ENCODE measurements at places on chromosomes 12 and 14.

DNA sequence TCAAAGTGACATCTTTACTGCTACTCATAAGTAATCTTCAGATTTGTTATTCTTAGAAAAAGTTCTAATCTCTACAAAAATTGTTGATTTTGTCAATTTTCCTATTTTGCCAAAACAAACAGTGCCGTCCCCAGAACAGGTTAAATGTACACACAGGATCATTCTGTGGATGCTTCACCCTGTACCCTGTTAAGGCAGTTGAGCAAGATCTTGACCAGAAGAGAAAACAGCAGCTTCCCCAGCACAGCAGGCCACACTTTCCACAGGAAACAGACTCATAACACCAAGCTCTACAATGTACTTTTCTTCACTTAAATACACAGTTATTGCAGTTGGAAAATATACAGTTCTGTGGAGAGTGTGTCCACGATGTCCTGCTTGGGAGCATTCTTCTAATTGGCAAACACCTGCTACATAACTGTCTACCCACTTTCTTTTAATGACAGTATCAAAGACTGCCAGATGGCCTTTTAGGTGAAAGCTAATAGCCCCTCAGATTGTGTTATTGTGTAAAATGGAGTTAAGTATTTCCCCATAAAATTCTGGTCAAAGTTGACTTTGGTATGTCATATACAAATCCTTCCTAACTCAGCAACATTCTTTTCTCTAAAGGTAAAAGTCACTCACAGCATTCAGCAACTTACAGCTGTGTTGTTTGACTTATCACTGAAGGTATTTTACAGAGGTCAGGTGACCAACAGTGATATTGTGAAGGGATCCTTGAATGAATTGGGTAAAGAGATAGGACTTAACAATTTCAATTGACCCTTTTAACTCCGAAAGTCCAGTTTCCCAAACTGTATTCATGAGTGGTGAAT is 77.0 kb downstream of the SEC23A start:
- no peak for DNase-seq

DNA sequence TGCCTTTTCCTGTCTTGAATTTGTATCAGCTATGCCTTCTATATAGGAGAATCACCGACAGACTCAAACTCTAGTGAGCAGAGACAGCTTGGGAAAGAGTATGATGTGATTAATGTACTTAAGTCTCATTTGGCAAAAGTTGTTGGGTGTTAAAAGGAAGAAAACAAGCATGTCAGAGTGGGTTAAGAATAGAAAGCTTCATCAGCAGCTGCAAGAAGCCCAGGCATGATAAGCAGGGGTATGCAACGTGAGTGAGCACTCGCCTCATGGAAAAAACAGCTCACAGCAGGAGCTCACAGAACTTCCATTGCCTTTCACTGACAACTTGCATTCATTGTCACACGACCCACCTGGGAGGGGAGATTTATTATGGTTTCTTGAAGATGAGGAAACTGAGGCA is 35.9 kb upstream of the WNK1 start:
- DNase-seq: no peak

DNA sequence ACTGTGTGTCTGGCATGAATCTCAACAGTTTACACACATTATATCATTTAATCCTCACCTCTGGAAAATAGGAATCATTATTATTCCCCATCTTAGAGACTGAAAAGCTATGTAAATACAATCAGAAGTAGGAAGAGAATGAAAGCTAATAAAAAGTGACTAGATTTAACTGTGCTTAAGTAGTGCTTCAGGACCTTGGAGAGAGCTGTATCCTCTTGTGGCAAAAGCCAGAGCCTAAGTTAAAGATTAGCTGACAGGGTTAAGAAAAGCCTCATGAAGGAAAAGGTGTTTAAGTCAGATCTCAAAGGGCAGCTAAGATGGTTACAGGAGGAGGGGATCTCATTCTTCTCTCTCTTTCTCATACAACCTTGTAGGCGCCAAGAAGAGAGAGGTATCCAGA is 65.3 kb upstream of the TMEM233 start:
- no peak for DNase-seq

GRCh38 chr12:102043928-102044327 is 17.9 kb downstream of the WASHC3 start:
- DNase-seq: no peak

DNA sequence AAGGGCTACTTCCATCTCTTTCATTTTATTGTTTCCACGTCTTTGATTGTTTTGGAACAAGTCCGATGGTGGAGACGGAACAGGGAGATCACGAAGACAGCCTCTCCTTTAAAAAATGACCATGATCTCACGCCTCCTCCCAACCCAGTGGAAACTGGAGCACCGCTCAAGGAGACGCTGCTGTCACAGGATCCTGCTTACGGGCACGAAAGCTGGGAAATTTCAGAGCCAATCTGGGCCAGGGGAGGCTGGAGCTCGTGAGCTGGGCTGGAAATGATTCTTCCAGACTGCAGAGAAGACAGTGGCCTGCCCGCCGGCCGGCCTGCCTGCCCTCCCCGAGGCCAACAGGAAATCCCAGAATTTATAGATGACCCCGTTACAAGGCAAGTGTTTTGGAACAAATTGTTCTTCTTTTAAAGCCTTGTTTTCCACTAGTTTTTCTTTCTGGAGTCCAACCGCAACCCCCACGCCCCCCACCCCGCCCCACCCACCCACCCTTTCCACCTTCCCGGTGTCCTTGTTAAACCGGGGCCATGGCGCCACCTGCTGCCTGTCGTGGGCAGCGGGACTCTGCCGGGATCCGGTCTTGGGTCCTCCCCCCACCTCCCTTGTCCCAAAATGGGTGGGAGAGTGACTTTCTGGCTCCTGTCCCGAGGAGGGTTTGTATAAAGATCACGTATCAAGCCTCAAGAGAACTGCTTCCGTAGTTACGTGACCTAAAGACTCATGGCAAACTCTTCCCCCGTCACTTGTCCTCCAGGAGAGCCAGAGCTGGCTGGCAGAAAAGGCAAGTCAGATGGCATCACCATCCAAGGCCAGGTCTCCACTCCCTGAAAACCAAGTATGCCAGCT is 40.3 kb downstream of the MAP1LC3B2 start:
- no peak for DNase-seq

DNA sequence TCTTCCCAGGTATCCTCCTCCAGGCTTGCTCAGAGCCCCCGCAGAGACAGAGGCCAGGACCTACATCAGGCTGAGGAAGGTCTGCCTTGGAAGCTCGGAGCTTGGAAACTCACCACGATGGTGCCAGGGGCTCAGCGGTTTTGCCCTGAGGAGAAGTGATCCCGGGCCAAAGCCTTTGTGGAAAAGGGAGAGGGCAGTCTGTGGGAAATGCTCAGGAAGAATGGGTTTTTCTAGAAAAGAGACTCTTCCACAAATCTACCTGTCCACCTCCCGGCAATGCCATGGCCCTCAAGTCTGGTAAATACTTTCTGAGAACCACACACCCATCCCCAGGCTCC is 8.0 kb downstream of the KRT2 start:
- no peak for DNase-seq

DNA sequence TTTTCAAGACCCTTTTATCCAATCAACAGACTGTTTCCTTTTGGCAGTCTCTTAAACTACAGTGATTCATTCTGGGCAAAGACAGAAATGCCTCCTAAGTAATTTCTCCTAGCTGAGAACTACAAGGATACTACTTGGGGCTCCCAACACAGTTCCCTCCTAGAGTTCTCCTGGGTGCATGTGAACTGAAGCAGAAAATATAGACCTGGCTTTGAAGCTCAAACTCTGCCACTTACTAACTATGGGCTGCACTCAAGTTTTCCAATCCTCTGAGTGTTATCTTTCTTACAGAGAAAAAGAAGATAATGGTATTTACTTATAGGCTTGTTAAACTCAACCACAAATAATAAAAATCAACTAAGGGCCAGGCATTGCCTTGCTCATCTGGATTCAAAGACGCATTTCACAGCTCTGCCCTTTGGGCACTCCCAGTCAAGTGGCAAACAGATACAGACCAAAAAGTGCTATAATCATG is 97.6 kb downstream of the EFCAB11 start:
- no peak for DNase-seq

DNA sequence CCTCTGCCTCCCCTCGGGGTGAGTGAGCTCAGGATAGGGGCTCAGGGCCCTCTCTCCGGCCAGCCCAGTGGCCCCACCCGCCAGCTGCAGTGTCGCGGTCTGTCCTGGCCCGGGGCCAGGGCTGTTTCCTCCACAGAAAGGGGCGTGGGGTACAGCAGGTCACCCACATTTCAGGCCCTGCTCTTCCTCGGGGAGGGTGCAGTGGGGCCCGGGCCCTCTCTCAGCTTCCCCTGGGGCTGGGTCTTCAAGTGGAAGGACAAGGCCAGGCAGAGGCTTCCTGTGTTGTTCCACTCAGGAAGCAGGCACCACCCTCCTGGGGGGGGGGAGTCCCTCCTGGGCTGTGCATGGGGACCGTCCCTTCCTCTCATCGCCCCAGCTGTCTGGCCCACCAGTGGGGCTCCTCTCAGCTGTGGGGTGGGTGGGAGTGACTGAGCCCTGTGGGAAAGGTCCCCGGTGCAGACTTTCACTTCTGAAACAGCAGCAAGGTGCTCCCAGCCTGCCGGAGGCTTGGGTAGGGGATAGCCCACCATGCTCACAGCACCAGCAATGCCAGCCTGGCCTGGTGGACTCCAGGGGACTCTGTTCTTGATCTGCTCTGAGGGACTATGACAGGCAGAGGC is 3.7 kb downstream of the GPR132 start:
- DNase-seq: no peak

DNA sequence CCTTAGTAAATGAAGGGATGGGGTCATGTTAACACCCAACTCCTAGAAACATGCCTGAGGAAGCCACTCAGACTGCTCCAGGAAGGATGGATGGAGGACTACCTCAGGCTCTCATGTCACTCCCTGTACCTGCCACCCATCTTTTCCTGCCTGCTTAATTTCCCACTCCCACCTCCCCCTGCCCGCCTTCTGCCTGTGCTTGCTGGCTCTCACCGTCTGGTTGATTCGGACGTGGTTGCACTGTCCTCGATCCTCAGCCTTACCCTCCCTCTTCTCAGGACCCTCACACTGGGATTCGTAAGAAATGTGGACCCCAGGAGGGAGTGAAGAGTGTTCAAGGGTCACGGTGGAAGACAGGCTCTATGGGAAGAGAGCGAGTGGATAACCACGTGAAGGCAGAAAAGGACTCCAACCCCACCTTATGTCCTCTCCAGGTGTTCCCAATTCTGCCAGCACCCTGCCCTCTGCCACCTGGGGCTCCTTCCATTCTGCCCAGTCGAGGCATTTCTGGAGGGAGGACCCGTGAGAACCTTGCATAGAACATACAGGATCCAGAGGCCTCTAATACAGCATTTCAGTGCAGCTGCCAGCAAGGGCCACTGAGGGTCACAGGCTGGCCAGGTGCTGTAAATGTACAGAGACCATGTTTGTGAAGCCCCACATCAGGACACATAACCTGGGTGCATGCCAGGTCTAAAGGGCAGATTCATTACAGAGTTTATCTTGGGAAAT is 12.9 kb downstream of the ITGB7 start:
- no peak for DNase-seq

- peak; percentile 37 for DNase-seq
These were observed 87.8 kb downstream of the RIC8B start for GRCh38 chr12:106861984-106862916.

GRCh38 chr14:21494902-21495762 is 16.0 kb downstream of the METTL3 start:
- DNase-seq: no peak

DNA sequence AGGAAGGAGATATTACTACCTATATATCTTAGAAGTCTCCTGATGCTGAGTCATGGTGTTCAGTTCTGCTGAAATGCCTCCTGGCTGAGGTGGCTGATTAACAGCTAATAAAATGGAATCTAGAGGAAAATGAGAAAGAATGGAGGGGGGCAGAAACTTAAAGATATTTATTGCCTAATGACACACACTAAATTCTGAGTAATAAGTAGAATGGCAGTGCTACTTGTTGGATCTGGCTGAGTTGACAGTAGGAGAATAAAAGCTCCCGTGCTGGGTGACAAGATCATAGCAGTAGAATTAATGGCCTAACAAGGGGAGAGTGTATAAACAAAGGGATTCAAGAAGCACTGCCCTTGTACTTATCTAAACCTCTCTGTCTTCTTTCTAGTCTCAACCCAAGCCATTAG is 137.5 kb downstream of the CNTN1 start:
- no peak for DNase-seq

GRCh38 chr14:67045440-67045839 is 143.8 kb upstream of the GARIN2 start:
- DNase-seq: no peak

- no peak for DNase-seq
These were observed 87.9 kb downstream of the VCPKMT start for GRCh38 chr14:50028458-50028857.

GRCh38 chr14:94707494-94707893 is 62.4 kb downstream of the GSC start:
- DNase-seq: no peak

DNA sequence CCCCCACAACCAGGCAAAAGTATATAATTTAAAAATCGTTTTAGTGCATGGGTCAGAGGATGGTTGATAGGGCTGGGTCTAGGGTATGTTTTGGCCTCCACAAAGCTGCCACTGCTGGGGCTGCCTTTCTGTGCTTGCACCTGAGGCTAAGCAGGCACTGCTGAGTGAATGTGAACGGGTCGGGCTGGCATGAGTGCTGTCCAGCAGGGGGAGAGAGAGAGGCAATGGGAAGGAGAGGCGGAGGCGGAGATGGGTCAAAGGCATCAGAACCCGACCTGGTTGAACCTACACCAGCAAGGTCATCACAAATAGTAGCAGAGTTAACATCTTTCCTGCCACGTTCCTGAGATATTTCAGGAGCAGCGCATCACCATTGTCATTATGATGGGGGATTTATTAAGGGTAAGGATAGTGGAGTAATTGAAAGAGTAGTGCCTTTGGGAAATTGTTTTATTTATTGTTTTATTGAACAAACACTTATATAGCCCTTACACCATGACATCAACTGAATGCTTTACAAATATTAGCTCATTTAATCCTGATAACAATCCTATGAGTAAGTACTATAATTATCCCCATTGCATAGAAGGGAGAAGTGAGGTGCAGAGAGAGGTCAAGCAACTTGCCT is 5.8 kb upstream of the NRXN3 start:
- no peak for DNase-seq

GRCh38 chr14:81565441-81566290 is 32.0 kb upstream of the SEL1L start:
- no peak for DNase-seq
